ENCODE measurements at places on chromosomes 11 and 22. TPM values are rescaled to one million over a fixed set of nuclear protein-coding genes. Genes with fewer than 3 reads are reported as not detected.

DNA sequence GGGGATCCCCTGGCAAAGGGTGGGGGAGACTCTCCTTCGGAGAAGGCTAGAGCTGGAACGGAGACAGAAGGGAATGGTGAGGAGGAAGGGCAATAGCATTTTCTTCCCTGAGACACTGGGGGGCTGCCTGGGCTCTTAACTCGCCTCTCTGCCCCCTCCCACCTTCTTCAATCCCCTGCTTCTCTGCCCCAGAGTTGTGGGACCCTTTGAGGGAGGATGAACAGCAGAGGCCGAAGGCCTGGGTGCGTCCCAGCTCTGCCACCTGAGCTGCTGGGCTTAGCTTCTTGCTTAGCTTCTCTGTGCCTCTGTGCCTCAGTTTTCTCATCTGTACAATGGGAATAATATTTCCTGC, 72.4 kb downstream of the RTL6 start:
- no peak for DNase-seq

GRCh38 chr22:21826204-21826603, 41.2 kb downstream of the MAPK1 start:
- DNase-seq, result no peak

DNA sequence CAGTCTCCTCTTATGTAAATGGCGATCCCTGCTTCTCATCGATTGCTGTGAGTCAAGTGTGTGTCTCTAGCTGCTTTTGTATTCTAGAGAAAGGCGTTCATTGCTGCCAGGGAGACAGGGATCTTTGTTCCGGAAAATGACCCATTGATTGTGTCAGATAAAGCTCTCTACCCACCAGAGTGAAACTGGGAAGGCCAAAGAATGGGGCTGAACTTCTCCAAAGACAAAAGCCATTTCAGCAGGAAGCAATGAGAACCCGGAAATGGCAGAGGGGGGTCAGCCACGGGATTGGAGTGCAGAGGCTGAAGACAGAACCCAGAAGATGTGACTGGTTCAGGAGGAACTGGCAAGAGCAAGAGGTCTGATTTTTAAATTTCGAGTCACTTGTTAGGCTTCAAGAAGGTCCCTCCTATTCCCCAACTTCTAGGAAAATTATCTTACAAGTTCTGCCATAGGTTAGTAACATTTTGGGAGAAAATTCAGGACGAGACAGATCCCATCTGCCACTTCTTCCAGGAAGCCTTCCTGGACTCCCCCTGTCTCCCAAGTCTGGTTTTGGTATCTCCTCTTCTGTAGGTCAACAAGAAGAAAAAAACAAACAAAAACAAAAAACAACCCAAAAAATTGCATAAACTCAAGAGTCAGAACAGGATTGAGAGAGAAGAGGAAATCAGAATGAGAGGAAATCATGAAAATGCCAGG, 110.6 kb downstream of the NECTIN1 start:
- DNase-seq, result peak; percentile 33

KCNE3 gene
- 3.8 TPM for total RNA-seq

DNA sequence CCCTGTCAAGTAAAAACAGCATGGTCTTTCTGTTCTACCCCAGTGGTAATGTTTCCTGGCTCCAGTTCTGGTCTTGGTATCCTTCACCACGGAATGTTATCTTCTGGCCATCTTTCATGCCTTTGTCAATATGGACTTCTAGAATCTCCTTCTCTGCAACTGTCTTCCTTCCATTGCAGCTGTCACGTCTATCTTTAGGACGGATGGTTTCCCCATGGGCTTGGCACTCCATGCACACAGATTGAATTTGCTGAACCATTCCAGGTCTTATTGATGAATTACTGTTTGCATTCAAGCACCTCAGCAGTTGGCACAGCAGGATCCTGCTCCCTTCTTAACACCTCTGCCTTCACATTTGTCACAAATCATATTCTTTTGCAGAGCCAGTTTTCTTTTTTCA, 44.9 kb upstream of the SLC25A18 start:
- DNase-seq, result no peak

GRCh38 chr11:82790723-82791484, 57.2 kb upstream of the FAM181B start:
- DNase-seq, result peak; percentile 84

DNA sequence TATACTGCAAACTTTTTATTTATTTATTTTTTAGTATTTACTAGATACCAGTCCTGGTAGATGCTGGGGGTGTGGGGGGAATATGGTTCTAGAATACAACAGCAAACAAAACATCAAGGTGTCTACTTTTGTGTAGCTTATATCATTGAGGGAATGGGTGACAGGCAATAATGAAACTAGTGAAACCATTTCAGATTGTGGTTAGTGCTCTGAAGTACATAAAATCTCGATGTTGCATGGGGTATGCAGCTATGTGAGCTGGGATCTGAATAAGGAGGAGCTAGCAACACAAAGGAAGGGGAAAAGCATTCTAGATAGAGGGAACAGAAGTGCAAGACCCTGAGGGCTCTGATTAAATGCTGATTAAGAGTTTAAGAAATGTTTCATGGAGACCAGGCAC, 103.5 kb downstream of the WT1 start:
- DNase-seq, result no peak

DNA sequence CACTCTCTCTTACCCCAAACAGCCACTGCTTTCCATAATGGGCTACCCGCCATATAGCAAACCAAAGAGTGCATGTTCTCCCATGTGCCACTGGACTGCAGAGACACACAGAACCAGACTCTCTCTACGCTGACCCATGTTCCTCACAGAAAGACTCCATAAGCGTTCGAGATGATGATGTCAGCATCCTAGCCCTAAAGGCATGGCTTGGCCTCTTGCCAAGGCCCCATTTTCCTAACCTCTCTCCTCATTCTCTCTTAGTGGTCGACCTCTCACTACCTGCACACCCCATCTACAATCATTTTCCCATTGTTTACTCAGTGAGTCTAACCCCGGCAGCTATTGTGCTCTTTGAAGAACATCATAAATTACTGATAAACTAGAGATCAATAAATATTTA, 4.9 kb downstream of the NDUFC2 start:
- DNase-seq, result no peak

MUC5AC gene
- total RNA-seq, result not detected

- no peak for DNase-seq
Measured at GRCh38 chr11:26017322-26017860, 314.5 kb upstream of the ANO3 start.

TIGD3 gene
- total RNA-seq, result 0.15 TPM

C11orf42 gene
- total RNA-seq, result not detected

DEPDC7 gene
- 1.1 TPM for total RNA-seq

SYT7 gene
- total RNA-seq, result 40.3 TPM

- peak; percentile 41 for DNase-seq
Measured at GRCh38 chr11:12599408-12600143, 74.6 kb upstream of the TEAD1 start.

DNA sequence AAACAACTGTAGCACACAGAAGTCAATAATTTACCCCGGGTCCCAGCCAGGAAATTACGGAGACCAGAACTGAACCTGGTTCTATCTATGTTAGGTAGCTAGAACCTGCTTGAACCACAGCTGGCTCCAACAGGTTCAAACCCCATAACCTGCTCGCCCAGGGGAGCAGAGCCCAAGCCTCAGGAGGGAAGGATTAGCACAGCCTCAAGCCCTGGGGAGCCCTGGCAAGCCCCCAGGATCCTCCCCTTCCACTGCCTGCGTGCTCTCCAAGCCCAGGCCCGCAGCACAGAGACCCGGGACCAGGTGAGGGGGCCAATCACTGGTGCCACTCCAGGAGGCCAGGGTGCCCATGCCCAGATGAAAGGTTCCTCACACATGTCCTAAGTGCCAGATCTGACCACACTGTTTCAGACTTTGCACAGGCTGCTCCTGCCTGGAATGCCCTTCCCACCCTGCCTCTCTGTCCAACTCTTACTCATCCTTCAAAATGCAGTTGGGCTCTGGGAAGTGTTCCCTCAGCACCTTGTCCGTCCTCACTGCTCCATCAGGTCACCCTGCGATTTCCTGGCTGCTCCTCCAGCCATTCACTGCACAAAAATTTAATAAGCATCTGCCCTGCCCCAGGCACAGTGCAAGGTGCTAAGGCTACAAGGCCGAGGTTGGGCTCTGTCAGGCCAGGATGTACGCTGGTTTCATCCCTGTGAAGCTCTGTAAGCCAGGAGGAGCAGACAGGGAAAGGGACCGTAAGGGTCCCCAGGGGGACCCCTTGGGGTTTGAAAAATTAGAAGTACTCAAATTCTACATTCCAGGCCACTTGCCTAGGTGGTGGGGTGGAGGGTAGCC, 32.2 kb downstream of the ARRB1 start:
- DNase-seq, result no peak

DNA sequence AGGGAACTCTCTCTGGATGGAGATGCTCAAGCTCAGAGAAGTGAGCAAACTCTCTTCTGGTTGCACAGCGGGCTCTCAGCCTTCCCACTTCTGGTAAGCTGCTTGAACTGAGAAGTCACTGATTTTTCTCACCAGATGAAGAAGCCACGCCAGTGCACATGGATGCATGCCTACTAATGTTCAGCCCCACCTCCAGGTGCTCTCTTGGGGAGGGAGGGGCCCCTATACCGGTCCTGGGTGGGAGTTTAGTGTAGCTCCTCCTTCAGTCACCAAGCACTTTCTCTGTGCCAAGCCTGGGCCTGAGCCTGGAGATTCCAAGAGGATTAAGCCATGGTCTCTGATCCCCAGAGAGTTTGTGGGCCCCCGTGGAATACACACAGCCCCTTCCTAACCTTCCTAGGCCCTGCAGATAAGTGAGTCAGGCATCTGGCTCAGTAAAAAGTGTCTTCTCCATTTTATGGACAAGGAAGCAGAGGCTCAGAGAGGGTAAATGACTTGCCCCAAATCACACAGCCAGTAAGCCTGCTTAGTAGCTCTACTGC, 142.2 kb downstream of the ST3GAL4 start:
- DNase-seq, result no peak

DKK3 gene
- 3,299 TPM for total RNA-seq

DNA sequence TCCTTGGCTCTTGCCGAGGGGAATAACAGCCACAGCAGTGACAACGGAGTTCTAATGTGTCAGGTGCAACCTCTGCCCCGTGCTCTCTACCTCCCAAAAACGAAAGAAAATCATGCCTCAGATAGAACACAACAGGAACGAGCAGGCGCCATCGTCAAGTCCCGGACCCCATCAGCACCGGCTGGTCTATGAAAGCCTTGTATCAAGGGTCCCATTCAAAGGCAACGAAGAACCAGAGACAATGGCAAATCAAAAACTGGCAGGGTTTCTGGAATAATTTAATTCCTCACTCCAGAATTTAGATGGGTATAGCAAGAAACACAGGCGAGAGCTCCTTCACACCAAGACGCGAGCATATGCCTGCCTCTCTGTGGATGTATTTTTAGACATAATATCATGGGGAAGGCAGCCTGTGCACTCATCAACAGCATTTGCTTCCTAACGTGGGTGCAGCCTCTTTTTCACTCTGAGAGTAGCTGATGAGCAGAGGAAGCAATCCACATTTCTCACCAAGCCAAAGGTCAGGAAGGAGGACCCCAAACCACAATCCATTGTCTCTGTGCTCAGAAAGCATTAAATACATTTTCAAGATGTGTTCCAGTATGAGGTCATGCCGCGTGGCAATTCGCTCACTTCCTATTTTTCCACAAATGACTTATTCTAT, 193.4 kb upstream of the BLID start:
- DNase-seq, result peak; percentile 47

DDI1 gene
- total RNA-seq, result not detected

MMP12 gene
- not detected for total RNA-seq

GRCh38 chr22:30605449-30606110, 1.4 kb upstream of the TCN2 start:
- DNase-seq, result peak; percentile 83

GRCh38 chr11:127492029-127492428, 491.5 kb upstream of the KIRREL3 start:
- no peak for DNase-seq

ESAM gene
- 40.3 TPM for total RNA-seq

APOA4 gene
- not detected for total RNA-seq

DNA sequence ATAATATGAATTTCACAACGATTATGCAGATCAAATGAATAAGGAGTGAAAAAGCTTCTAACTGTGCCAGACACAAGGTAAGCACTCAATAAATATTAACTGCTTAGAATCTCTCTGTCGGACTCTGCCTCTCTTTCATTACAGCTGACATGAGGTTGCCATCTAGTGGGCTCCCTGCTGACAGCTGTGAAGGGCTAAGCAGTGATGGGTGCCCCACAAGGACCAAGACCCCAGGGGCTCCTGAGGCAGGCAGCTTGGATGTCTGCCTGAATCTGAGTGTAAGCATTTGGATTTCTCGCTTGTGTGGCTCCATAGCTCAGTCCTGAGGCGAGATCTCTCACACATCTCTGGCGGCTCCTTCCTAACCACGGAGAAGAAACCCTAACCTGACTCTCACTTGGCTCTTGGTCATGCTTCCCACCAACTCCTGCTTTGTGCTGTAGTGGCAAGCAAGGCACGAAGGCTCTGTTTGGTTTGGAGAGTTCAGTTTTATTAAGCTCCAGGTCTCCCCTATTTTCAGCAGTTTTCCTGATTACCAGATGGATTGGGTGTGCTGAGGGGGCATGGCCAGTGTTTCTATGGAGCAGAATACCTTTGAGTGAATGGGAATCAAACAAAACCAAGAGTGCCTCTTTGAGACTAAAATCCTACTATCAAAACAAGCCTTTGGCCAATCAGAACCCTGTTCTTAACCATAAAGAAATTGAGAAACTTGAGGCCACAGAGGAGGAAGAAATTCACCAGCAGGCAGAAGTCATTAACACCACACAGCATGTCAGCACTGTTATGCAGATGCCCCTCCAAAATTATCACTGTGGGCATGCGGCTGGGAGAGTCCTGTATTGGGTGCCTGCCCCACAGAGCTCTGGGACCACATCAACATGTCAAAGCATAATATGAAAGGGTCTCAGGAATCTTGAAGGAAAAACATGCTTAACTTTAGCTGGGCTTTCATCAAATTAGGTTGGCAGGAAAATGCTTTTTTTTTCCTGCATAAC, 152.8 kb upstream of the NTM start:
- DNase-seq, result no peak

PGA3 gene
- 1.2 TPM for total RNA-seq

OR5AS1 gene
- not detected for total RNA-seq

DNA sequence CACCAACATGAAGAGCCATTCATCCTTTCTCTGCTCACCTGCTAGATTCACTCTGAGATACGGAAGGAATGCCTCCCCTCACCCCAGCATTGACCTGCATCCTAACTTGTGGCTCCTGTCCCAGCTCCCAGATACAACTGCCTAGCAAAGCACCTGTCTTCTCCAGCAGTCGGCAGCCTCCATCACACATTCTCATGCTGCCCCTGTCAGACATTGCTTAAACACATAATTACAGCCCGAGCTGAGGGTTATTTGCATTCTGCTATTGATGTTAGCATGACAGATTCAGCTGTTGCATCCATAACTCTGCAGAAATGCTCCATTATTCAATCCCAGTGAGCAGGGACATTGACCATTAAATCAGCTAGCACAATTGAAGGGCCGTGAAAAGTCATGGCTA, 184.4 kb upstream of the NARS2 start:
- DNase-seq, result no peak

All from right cardiac atrium (tissue), 5 donors.